ENCODE measurements at places on chromosomes 2 and 18.

DNA sequence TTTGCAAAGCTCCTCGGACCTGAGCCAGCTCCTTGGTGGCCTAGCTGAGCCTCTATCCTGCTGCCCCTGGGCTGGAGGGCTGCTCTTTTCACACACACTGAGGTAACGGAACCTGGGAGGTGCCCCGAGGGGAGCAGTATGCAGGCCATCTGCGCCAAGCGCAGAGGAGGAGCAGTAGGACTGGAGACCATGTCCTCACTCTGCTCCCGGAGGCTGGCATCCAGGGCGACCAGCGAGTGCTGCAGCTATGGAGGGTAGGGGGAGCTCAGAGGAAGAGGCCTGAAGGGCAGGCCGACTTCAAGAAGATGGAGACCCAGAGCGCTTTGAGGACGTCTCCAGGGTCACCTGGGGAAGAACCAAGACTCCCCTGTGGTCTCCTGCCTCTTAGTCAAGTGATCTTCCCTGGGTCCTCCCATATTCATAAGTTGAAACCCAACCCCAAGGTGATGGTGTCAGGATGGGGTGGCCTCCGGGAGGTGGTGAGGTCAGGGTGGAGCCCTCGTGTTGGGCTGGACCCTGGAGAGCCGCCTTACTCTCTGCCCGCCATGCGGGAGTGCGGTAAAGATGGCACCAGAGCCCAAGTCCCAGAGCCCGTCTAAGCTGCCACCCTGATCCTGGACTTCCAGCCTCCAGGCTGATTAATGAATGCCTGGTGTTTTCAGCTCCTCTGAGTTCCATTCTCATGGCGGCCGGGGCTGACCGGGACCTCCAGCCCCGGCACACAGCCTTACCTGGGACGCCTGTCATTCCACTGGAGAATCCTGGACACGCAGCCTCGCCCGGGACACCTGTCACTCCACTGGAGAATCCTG is 160.7 kb downstream of the NDUFA10 start:
- no peak for DNase-seq

DNA sequence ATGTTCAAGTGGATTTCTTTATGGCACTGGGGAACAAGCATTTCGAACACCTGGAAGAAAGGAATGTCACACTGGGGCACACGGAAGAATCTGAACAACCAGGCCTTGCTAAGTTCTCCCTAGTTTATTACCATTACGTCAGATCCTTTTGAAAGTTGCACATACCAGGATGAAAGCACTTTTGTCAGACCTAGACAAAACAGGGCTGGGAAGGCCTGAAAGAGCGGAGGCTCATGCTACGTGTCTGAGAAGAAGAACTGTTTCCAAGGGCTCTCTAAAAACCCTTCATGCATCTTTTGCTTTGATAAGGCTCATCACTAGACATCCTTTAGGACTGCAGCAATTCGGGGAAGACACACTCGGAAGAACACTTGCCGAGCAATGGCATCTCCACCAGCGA is 15.4 kb upstream of the SLC25A52 start:
- no peak for DNase-seq

DNA sequence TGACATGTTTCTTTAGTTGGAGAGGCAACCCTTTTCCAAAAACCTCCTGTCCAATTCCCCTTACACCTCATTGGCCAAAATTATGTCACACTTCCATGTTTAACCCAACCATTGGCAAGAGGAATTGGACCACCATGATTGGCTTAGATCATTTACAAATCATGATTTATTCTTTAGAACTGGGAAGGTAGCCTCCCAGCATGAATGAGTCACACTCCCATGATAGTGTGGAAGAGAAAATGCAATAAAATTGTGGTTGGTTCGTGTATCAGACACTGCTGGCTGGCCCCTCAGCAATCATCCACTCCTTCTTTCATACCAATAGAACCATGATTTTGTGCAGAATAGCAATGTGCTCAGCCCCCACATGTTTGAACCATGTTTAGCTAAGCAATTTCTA is 156.6 kb upstream of the ACVR2A start:
- DNase-seq: no peak

GRCh38 chr18:13381944-13382365 is 163.4 kb downstream of the LDLRAD4 start:
- no peak for DNase-seq

DNA sequence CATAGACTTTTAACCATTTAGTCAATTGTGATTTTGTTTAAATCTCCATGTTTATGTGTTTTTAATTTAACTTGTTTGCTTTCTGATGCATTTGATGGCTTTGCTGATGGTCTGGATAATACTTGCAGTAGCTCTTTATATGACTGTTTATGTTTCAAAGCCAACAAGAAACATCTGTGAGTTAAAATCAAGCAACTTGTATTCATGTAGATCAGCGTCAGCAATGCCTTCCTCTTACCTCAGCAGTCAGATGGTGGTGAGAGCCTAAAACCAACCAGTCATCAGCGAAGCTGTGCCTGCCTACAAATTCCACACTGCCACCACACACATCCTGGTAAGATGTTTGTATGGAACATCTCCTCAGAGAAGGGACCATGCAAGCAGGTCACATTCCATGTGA is 231.9 kb downstream of the PTGR3 start:
- no peak for DNase-seq

- DNase-seq: no peak
These were observed 162.8 kb downstream of the OSR1 start for GRCh38 chr2:19195661-19196060.

GRCh38 chr18:44507729-44508325 is 172.9 kb upstream of the SETBP1 start:
- DNase-seq: no peak

Data from stimulated activated CD8-positive, alpha-beta memory T cell treated with anti-CD3 and anti-CD28 coated beads, Interleukin-7, amount 100 ng/mL, for 1 hour (primary cell).